ENCODE measurements at places on chromosomes 4 and X. TPM values are rescaled to one million over a fixed set of nuclear protein-coding genes. Genes with fewer than 3 reads are reported as not detected.
A peak's percentile ranks its signal among the peaks of the same experiment; 100 is the strongest.

GRCh38 chr4:158159054-158159717, 13.6 kb downstream of the GASK1B start:
- no peak for DNase-seq

DNA sequence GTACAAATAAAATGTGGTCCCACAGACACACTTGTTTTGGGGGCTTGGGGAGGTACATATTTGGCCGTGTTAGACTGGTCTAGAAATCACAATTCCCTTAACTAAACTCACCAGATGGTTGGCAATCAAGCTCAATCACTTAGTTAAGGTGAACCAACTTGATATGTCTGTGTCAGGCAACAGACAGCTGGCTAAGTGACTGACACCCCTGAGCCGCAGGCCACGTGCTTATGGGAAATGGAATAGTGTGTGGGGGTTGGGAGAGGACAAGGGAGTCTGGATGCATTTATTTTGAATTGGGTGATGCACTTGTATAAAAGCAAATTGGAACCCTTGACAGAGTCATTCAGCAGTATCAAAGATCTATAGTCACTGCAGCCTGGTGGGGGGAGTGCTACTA, 209.0 kb downstream of the HS6ST2 start:
- no peak for DNase-seq

The C4orf51 gene
- not detected for total RNA-seq

DNA sequence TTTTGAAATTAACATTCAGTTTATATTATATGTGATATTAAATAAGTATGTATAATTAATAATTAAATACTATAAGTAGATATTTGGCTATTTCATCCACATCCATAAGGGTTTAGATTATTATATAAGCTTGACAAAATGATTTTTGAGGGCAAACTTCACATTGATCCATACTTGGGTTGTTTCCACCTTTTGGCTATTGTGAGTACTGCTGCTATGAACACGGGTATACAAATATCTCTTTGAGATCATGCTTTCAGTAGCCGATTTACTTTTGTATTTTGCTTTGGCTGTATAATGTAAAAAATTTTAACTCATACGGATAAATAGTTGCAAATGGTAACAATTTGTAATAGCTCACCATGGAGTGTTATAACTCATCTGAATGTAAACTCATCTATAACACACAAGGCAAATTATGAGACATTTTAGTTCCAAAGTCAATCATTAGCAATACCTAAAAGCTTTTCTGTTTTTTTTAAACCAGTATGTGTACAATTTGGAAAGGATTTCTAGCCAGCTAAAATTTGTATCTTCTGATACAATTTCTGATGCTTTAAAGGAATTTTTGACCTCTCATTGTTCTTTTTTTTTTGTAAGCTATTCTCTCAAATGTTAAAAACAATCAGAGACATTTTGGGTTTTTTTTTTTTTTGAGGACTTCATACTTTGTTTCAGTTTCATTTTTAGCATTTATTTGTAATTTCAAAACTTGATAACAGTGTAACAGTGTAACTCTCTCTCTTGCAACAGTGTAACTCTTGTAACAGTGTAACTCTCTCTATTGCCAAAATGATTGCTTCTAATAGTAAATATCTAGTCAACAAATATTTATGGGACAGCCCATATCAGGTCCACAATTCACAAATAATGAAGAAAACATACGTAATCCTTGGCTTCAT, 51.8 kb upstream of the ARX start:
- no peak for DNase-seq

DNA sequence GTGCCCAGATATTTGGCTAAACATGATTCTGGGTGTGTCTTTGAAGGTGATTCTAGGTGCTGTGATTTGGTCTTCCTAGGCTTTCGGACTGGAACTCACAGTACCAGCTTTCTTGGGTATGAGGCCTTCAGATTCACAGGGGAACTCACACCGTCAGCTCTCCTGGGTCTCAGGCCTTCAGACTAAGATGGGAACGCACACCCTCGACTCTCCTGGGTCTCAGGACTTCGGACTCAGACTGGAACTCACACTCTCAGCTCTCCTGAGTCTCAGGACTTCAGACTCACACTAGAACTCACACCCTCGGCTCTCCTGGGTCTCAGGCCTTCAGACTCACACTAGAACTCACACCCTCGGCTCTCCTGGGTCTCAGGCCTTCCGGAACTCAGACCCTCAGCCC, 137.7 kb downstream of the CRLF2 start:
- no peak for DNase-seq

The VBP1 gene
- total RNA-seq, result 38.4 TPM

DNA sequence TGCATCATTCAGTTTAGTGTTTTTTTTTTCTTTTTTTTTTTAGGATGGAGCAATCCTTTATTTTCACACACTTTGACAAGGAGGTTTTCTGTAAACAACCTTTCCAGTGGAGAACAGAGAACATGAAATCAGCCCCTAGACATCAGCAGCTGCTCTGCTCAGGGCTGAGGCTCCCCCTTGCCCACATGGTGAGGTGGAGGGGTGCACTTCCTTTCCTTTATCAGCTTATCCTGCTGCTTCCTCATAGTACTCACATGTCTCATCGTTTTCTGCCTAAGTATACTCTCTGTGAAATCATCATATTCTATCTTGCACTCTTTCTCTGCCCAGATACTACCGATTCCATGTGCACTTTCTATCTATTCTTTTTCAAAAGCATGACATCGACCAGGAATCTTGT, 47.6 kb upstream of the PRSS12 start:
- no peak for DNase-seq

The FRG1 gene
- total RNA-seq, result 43.2 TPM

DNA sequence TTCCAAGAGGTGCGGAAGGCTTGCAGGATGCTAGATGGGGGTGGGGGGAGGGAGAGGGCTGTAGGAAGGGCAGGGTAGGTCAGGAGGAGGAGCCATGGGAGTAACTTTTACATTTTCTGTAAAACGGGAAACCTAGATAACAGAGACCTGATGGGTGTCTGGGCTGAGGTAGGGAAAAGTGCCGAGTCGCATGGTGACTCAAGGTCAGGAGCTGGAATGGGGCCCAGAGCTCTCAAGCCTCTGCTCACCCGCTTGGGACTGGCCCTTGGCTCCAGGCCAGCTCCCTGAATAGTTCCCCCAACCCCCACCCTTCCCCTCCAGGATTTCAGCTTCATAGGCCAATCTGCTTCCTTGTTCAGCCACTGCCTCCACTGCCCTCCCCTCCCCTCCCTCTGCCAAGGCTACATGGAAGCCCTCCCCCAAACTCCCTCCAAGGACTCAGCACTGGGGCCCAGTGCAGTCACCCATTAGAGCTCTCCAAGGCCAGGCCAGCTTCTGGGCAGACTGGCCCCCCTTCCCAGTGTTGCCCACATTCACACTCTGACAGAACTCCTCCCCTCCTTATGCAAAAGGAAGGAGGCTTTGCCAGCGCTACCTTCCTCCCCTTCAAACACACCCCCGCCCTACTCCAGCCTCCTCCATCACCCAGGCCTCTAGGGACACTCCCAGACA, 43.6 kb downstream of the TSC22D3 start:
- peak; percentile 90 for DNase-seq

The RNF175 gene
- 0.25 TPM for total RNA-seq

The GLRA3 gene
- not detected for total RNA-seq

DNA sequence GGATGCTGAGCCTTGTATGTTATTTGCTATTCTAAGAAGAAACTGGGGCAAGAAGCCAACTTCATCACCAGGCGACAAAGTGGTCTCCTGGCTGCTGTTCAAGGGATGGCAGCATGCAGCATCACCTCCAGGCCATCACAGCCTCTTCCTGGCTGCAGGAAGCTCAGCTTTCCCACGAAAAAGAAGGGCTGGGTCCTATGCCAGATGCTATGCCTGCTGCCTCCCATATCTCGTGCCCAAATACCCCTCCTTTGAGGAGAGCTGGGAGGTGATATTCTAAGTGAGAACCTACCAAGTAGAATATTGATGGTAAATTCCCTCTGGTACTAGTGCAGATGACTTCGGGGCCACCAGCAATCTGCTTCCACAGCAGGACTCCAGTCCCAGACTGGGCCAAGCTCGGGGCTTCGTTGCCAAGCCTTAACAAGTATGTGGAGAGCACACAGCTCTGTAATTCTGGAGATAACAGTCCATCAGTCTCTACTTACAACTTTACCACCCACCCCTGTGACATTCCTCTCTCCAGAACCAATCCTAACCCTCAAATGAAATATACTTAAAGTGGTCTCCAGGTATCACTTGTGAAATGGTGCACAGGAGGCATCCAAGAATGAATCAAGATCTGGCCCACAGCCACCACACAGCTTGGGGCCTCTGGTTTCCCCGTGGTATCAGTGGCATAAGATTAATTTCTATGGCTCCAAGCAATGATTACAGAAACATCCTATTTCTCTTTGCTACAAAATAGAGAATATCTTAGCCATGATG, 149.3 kb downstream of the PALLD start:
- no peak for DNase-seq

DNA sequence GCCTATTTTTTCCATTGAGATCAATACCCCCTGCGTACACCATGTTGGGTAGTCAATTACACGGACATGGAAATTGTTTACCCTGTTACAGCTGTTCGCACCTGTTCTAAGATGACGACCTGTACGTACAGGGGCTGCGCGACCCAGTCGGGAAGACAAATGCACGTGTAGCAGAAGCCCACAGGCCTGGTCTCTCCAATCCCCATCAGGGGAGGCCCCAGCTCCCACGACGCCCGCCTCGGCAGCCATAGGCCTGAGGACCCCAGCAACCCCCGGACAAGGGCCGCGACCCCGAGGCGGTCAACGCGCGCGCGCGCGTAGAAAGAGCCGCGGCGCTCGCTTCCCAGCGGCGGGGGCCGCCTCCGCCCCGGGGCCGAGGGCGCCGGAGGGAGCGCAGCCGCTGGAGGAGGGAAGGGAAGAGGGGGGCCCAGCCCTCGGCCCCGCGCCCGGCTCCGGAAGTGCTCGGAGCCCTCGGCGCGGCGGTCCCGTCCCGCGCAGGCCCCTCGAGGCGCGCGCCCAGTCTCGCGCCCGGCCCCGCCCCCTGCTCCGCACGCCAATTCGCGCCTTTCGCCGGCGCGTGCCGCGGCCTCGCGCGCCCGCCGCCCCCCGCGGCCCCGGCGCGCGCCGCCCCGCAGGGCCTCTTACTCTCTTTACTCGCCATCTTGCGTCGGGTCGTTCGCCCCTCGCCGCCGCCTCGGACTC, 618 bp downstream of the RBBP7 start:
- DNase-seq, result peak; percentile 25

The CYP4V2 gene
- 69.8 TPM for total RNA-seq

The P2RY10 gene
- 1.9 TPM for total RNA-seq

DNA sequence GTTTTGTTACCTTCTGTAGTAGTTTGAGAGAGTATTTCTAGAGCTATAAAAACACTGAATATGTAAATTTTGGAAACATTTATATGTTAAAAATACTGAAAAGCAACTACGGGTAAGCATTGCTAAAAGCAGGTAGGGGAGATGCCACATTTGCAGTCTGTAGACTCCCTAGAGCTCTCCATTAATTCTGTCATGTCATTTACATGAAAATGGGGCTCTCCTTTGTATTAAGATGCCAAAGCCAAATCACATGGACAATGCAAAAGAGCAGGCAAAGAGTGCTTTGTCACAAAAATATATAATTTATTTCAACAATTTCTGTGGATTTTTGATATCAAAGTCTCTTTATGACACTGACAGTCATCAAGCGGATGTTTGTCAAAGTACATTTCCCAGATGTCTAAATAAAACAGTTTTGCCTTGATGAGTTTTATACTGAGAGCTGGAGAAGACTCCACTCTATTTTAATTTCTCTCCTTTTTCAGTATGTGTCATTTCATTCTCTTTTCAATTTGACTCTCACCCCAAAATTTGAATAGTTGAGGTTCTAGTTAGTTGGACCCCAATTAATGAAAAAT, 51.8 kb downstream of the LDB2 start:
- no peak for DNase-seq

DNA sequence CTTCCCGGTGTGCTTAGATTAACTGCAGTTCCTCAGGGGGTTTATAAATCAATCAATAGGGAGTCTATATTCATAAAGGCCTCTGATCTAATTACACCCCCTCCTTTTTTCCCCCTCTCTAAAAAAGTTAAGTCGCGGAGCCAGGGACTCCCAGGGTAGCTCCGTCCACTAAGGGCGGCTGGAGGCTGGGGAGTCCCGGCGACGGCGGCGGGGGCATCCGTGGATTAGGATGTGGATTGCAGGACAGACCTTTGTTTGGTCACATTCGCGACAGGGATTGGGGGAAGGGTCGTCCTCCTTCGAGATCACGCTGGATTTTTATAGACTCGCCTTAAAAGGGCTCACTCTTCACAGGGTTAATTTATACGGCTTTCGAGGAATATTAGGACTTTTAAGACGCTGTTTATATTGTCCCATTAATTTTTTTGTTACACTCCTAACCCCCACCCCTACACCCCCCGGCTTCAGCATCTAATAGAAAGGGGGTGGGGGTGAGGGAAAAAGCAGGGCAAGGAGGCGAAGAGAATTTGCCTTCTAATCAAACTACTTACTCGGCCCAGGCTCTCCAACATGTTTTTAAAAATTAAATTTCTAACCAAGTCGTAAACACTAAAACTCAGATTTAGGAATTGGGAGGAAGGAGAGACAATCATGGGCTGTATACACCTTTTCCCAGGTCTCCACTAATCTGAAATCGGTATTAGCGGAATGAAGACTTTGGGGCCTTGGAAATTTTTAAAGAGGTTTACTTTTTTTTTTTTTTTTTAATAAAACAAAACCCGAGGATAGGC, 8.5 kb downstream of the PITX2 start:
- no peak for DNase-seq

The ATG4A gene
- 14.7 TPM for total RNA-seq

The ALB gene
- 0.19 TPM for total RNA-seq

DNA sequence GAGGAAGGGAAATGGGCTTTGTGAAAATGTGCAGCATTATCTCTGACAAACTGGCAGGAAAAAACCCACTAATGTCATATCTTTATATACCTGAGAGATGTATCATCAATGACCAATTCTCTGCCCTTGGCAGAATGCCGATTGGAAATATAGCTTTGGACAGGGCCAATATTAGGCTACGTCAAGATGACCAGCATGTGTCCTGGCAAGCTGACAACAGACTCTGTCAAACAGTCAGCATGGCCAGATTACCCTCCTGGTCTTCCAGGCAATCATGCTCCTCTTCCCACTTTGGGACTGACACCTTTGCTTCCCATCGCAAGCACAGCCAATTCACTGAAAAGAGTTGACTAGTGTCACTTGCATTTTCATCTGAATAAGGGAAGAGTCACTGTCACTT, 57.0 kb downstream of the SORBS2 start:
- no peak for DNase-seq

DNA sequence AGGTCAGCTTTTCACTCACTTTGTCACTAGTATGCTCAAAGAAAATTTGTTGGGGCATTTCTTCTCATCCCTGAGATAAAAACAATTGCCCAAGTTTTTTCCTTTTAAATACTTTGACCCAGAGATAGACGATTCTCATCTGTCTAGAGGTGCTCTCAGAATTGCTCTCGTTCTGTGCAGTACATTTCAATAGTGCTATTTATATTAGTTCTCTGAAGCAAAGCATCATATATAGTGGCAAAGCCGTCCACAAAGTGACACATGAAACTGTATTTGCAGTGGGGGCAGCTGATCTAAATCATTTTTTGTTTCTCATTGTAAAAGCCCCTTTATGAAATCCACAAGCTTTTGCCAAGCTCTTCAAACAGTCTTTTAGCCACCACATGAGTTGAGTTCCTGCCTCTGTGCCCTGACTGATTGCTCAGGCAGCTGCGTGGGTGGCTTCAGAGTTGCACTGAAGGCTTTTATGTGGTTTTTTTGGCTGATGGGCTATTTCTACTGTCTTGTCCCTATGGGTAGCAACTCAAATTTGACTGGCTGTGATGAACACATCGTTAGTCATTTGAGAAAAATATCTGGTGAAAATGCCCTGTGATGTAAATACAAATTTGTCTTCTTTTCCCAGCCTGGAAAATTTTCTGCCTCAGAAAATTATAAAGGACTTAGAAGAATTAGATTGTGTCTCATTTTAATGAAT, 119.1 kb upstream of the OTUD4 start:
- DNase-seq, result no peak

The SCOC gene
- total RNA-seq, result 74.1 TPM
